ENCODE measurements at places on chromosomes 5 and 9.

- no peak for DNase-seq
Observed at GRCh38 chr5:84378961-84379360, 5.7 kb downstream of the EDIL3 start.

DNA sequence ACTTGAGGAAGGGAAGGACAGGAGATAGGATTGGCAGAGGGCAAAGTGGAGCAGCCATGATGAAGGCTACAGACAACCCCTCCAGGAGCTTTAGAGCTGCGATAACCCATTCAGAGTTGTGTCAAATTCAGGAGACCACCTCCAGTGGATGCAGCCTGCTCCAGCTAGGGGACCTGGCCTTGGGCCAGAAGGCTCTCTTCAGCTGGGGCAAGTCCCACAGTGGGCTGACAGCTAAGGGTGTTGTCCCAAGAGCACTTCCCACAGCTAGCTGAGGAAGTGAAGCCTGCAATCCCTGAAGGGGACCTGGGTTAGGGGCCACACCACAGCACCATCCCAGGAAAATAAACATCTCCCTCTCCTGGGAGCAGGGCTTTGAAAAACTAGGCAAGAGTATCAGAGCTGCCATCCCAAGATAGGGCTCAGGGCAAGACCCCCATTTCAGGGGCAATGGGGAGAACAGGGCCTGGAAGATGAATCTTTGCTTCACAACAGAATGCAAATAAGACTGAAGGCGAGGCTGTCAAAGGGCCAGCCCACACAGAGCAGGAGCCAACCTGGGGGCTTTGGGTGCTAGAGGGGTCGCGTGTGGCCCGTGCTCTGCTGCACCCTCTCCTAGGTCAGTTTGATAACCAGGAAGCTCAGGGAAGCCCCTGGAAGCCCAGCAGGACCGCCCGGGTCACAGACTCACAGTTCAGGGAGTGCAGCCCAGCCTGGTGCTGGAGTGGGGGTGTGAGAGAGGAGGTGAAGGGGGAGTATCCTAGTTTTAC is 19.3 kb upstream of the DAPK1 start:
- no peak for DNase-seq

- no peak for DNase-seq
Observed at GRCh38 chr5:14177634-14178033, 34.5 kb downstream of the TRIO start.

GRCh38 chr9:37956904-37957663 is 53.2 kb upstream of the SLC25A51 start:
- DNase-seq, result no peak

DNA sequence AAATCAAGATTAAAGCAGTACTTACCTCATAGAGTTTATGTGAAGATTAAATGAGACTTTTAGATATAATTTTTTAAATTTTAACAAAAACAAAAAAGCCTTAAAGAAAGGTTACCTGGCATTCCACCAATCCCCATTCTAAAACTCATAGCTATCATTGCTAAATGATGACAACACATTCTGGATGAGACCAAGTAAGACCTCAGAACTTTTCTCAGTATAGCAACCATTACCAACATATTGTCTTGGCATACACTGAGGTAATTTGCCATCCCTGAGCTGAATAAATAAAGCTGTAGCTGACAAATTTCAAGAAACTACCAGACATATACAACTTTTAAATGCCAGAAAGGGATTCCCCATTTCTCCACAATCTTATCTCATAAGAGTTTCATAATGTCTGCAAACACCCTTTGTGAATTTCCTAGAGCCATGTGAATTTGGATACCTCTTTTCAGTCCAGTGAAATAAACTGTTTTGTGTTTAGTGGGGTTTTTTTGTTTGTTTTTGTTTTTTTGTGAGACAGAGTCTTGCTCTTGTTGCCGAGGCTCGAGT is 29.5 kb downstream of the RANBP3L start:
- no peak for DNase-seq

DNA sequence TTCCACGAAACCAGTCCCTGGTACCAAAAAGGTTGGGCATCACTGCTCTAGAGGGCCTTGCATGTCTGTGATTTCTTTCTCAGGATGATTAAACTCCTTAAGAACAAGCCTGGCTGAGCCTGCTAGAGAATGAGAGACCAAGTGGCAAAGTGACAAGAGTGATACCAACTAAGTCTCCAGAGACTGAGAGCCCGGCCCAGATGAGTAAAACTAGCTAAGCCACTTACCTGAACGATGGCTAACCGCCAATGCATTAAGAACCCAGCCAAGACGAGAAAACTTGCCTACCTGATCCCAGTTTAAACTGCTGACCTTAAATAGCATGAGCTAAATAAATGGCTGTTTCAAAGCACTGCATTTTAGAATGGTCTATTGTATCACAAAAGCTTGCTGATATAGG is 5.6 kb upstream of the CCDC152 start:
- no peak for DNase-seq

DNA sequence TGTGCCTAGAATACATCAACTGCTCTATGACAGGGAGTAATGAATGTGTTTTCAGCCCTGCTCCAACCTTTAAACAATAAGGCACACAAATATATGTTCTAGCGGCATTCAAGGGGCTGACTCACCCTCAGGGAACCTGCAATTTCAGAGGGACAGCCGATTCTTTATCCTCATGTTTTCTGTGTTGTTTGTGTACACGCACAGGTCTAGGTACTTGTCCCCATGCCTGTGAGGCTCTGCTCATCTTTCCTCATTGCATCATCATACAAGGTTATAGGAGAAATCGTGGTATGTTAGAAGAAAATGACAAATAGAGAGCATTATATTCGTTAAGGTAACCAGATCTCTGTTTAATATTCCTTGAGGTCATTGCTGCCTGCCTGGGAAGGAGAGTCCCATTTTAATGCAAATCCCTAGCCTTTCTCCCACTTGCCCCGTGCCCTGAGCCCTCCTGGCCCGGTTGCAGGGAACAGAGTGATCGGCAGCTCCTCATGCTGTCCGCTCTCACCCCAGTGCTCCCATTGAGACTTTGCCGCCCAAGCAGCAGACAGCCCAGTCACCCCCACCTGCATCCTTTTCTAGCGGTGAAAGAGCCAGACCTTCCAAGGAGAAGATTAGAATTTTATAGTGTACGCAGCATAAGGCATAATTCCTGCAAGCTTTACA is 14.6 kb downstream of the MAP1B start:
- DNase-seq, result no peak

DNA sequence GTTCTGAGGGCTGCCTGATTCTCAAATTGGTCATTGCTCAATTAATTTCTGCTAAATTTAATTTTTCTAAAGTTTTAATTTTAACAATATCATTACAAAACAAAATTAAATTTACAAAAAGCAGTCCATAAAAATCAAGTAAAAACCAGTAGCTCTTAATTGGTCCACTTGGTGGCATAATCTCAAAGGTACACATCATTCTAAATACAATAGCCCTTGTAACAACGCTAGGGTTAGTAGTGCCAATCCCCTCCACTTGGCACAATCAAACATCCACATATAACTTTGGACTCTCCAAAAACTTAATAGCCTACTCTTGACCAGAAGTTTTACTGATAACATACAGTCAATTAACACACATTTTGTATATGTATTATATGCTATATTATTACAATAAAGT is 1.9 kb upstream of the NDUFB6 start:
- DNase-seq, result no peak

GRCh38 chr5:168976311-168976970 is 324.5 kb downstream of the SLIT3 start:
- no peak for DNase-seq

- no peak for DNase-seq
Observed at GRCh38 chr9:116767219-116767618, 80.1 kb downstream of the TRIM32 start.

DNA sequence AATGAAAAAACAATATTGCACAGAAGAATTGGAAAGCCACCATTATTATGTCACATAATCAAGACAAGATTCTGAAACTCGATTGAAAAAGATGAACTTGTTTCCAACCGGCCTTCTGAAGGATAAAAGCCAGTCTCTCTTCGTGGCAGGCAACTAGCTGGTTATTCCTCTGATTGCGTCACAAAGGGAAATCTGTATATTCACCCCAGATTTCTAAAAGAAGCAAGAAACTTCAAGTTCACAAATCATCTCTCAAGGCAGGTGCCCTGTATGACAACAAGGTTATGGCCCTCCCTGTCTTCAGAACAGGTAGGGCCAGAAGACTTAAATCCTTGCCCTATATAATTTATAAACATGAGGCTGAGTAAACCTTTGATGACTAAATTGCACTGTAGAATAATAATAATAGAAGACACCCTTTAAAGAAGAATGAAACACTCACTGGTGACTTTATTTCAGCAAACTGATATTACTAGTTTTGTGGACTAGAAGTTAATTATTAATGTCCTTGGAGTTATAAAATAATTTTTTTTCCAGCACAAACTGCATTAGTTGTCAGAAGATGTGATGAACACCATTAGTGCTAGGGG is 2.9 kb upstream of the KLF4 start:
- DNase-seq, result no peak

GRCh38 chr5:63602971-63603370 is 359.3 kb downstream of the HTR1A start:
- DNase-seq, result no peak

- no peak for DNase-seq
Observed at GRCh38 chr9:100160021-100160420, 61.0 kb downstream of the INVS start.

GRCh38 chr9:8718121-8718725 is 918.6 kb upstream of the DMAC1 start:
- no peak for DNase-seq

- no peak for DNase-seq
Observed at GRCh38 chr5:113216545-113216944, 218.2 kb downstream of the TSSK1B start.

DNA sequence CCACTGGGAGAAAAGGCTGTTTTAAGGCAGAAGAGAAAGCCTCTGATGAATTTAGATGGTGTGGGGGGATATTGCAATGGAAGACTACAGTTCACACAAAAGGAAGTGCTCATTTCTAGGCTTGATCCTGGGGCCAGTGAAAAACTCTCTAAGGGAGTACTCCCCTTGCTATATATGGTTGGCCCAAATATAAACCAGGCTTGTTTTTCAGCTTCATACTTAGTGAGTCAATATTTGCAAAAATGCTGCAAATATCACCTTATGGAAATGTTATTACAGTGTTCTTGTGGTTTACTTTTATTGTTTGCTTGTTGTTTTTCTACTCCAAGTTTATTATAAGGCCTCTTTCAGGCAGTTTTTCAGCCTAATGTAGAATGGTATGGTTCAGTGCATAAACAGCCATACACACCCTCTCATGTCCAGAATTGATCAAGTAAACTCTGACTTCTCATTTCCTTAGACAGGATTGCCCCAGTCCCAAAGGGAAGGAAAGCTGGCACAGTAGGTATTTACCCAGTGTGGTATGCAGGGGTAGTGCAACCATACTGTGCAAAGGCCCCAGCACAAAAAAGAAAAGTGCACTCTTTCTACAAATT is 115.1 kb downstream of the FEM1C start:
- no peak for DNase-seq

DNA sequence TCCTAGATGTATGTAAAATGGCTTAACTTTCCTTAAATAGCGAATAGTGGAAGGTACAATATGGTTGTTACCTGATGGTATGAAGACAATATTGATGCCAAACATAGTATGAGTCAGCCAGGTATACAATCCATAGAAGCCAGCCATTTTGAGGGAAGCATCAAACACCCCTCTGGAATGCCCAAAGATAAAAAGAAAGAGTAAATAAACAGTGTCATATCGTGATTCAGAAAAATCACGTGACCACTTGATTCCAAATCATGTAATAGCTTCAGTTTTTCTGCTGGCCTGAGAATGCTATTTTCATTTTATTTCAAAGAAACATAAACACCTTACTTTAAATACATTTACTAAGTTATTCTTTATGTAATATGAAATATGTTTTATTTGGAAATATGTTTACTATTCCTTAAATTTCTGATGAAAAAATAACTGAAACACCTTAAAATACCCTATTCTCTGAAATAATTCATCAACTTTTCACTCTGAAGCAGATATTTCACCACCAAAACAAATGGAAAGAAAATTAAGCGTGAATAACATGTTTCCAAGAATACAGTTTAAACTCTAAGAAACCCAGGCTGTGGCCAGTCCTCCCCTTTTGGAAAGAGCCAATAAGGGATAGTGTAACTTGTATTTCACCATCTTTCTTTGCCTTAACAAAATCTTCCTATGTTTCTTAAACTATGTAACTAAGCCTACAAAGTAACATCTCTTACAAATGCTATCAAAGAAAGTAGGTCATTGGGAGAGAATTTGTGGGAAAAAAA is 24.8 kb upstream of the CTNNAL1 start:
- no peak for DNase-seq

DNA sequence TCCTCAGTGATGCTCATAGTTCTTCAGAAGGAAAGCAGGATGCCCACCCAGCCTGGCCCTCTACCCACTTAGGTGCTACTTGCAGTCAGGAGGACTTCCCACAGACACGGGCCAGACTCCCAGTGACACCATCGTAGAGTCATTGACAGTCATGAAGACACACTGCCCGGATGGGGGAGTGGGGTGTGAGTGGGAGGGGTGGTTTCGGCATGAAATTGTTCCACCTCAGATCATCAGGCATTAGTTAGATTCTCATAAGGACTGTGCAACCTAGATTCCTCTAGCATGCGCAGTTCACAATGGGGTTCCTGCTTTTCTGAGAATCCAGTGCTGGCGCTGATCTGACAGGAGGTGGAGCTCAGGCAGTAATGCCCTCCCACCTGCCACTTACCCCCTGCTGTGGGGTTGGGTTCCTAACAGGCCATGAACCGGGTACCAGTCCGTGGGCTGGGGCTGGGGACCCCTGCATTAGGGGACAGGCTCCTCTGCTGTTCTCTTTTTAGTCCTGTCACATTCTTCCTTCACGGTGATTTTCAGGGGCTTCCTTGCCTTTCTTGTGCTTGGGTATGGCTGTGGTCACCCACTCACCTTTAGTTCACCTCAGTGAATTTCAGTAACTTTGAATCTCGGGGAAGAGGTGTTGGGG is 88.2 kb upstream of the ANKRD55 start:
- peak; percentile 46 for DNase-seq

DNA sequence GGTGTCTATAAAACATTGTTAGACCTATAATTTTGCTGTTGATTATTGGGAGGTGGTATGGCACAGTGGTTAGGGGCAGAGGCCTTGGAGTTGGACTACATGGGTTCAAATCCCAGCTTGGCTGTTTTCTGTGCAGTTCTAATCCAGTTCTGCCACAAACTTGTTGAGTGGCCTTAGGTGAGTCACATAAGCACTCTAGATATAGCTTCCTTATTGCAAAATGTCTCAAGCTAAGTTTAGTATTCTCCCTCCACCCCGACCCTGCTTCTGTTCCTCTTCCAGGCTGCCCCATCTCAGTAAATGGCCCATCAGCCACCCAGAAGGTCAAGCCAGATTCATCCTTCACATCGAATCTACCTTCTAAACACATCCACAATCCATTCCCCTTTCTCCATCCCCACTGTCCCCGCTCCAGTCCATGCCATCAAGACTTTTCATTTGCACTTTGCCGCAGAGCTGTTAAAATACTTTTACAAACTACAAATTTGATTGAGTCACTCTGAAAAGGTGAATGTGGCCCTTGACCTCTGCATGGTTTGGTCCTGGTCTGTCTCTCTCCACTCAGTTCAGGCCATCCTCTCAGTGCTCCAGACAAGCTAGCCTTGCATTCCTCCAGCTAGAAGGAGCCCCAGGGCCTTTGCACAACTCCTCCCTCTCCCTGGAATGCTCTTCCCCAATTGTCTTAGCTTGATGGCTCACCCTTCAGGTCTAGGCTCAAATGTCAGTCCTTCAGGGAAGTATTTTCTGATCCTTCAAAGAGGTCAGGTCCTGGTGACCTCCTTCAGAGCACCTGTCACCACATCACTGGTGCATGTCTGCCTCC is 10.0 kb upstream of the HDHD3 start:
- no peak for DNase-seq

- DNase-seq, result no peak
Observed at GRCh38 chr5:56641635-56642260, 173.6 kb upstream of the MAP3K1 start.

- DNase-seq, result no peak
Observed at GRCh38 chr9:89305868-89306267, 5.1 kb upstream of the CKS2 start.

Measured in stimulated activated CD4-positive, alpha-beta T cell treated with anti-CD3 and anti-CD28 coated beads, Interleukin-15, amount 100 ng/mL, for 48 hours (primary cell).